ENCODE measurements at places on chromosomes 3 and 15.
A peak's percentile ranks its signal among the peaks of the same experiment; 100 is the strongest.

GRCh38 chr15:92074646-92075045, 221.1 kb downstream of the SLCO3A1 start:
- peak; percentile 21 for DNase-seq

DNA sequence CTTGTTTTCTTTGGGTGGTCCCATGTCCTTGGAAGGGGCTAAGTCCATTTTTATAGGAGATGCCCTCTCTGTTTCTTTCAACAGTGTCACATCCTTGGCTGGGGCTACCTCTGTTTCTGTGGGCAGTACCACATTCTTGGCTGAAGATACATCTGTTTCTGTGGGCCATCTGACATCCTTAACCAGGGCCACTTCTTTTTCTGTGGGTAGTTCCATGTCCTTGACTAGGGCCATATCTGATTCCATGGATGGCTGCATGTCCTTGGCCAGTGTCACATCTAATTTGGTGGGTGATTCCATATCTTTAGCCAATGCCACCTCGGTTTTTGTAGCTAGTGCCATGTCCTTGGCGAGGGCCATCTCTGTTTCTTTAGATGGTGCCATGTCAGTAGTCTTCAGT, 99.5 kb downstream of the MAP4 start:
- DNase-seq, result no peak

DNA sequence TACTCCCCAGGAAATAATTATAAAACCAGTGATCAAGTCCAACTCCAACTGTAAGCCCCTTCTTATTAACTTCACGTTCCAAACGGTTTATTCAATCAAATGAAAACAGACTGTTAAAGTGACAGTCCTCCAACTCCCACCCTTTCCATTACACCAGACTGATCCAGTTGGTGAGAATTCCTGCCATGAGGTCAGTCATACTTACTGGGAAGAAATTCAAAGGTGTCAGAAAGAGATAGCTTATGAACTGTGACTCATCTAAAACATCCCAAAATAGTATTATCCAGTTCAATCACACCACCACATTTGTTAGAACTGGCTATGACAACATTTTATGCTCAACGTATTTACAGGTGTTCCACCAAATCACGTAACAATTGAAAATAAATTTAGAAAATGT, 19.5 kb downstream of the SMARCC1 start:
- DNase-seq, result no peak

DNA sequence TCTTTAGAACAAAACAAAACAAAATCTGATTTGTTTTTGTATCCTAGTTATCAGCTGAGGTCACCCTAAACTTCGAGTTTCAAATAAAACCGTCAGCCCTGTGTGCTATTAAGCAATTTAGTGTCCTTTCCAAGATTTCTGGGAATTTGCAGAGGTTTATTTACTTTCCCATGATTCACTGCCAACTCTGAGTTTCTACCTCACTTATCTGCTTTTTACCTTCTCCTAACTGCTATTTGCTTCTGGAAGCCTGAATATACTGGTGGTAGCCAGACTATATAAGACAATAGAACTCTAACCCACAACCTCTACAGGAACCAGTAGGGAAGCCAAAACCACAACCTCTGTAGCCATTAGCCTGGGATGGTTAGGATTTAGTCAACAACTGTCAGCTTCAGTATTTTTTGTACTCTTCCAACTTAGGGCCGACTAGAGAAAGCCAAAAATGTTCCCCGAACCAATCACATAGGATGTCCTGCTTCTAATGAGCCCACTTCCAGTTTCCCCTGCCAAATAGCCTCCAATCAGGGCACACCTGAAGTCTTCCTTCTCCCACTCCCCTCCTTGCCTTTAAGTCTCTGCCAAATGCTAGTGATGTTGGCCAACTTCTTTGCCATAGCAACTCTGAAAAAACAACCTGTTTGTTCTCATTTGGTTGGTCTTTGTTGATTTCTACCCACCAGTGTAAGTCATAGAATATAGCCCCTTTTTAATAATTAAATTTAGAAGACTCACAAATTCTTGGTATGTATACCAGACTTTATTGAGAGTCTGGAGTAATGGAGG, 273.1 kb downstream of the ULK4 start:
- peak; percentile 66 for DNase-seq

GRCh38 chr3:50445919-50446318, 57.5 kb downstream of the CACNA2D2 start:
- DNase-seq, result no peak

DNA sequence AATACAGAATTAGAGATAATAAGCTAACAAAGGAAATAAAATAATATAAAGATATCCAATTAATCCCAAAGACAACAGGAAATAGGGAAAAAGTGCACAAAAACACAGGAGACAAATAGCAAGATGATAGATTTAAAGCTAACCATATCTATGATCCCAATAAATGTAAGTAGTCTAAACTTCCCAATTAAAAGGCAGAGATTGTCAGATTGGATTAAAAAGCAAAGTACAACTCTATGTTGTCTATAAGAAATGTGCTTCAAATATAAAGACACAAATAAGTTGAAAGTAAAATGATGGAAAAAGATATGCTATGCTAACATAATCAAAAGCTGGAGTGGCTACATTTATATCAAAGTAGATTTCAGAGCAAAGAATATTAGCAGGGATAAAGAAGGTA, 133.1 kb upstream of the ATP2B2 start:
- no peak for DNase-seq

- DNase-seq, result no peak
These were observed 82.7 kb upstream of the SELENOK start for GRCh38 chr3:53974324-53974723.
